NCI-H1092 (cell line): ENCODE measurements at places on chromosomes 2 and 18.

GRCh38 chr2:3130889-3131635 lies 246.6 kb downstream of the EIPR1 start:
- no peak for DNase-seq

DNA sequence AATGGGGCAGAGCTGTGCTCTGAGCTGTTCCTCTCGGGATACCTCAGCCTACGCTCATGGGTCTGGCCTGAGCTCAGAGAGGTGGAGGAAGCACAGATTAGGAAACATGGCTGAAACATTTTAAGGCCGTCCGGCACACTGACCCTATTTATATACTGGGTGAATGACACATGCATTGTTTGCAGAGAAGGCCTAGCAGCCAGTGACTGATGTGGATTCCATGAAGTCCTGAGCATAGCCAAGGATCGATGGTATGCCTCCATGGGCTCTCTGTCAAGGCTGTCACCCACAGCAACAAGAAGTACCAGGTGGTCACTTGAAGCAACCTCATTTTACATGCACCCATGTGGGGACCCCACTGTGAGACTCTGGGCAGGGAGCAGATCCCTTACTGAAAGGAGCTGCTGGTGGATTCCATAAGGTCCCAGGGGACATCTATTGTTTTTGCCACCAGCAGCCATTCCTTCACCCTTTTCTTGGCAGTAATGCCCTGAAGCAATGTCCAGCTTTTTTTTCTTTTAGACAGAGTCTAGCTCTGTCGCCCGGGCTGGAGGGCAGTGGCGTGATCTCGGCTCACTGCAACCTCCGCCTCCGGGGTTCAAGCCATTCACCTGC lies 8.4 kb downstream of the PTMA start:
- DNase-seq: no peak

DNA sequence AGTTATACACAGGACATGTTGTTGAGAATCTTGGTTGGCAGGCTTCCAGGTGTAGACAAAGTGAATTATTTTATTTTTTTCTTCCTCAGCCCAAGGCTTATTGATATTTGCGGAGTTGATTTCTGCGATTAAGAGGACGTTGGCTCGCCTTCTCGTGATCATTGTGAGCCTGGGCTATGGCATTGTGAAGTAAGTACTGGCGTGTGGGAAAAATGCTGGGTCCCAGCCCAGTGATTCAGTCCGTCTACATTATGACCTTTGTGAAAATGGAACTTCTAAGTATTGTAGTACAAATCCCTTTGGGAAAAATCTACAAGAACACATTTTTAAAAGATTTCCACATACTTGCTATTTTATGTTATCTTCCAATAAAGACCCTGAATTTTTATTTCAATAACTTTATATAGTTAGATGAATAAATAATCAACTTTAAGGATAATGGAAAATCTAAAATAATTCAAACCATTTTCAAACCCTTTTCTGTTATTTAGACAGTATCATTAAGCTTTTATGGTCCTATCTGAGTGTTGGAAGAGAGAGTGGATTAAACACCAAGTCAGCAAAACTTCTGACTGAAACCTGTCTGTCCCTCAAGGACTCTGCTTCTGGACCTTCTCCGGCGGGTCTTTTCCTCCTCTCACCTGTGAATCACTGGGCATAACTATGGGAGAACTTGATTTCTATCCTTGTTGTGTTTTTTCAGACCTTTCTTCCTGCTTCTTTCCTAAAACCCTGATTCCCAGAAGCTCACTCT lies 31.0 kb downstream of the TMEM87B start:
- no peak for DNase-seq

DNA sequence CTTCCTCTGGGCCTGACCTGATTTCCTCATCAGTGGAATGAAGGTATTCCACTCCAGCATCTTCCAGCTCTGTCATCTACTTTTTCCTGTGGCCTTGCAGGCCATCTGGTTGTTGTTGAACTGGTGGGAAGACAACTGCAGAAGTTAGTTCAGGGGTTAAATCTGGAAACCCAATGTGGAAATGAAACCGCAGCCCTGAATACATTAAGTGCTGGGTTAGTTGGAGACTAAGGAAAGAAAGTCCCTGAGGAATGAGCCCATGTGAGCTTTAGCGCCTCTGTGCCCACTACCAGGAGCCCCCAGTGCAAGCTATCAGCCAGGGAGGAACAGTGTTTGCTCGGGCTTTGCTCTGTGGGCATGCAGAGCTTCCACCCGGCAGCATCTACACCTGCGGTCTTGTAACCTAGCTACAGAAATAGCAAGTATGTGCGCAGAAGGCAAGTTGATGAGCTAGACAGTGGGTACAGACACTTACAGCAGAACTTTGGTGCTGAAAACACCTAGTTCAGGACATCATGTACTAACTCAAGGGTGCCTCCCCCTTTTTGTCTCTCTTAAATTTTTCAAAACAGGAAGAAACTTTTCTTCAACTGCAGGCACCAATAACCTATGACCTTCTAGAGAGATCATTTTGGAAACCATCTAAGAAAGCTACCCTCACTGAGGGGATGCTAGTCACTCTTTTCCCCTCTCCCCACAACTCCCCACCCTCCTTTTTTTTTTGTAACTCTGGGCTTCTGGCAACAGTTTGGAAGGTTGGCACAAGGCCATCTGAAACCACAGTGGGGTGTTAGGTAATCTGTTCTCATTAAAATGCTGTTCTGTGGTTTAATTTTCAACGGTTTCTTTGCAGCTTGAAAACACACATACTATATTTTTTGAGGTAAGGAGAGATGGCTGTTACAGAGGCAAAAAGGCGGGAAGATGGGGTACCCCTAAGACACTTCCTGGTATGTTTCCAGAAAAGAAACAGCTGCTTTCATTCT lies 18.3 kb upstream of the CXCR4 start:
- DNase-seq: peak; percentile 72

DNA sequence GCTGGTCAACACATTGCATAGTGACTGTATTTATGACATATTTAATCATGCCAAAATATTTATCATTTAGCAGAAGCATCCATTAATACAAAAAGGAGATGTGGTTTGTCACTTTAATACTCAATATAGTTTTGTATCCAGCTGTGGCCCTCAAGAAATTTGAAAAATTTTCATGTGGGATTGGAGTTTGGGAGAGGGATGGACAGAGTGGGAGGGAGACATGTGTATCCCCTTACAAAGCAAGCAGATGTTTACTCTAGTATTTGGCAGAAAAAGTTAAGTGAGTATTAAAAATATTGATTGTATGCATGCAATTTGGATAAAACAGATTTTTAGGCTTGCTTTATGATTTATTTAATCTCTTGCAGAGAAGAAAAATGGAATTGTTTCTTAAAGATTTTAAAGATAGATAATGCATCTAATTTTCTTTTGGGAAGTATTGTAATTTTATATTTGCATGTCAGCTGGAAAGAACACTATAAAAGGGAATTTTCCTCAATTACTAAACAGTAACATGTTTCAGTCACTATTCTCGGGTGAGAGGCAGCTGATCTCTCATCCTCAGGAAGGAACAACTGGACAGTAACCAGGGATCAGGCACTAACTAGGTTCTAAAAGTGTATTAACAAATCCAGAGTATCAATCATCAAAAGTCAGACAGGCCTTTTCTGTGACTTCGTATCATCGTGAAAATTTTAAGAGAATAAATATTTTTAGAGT lies 1184.7 kb upstream of the NXPH2 start:
- no peak for DNase-seq

DNA sequence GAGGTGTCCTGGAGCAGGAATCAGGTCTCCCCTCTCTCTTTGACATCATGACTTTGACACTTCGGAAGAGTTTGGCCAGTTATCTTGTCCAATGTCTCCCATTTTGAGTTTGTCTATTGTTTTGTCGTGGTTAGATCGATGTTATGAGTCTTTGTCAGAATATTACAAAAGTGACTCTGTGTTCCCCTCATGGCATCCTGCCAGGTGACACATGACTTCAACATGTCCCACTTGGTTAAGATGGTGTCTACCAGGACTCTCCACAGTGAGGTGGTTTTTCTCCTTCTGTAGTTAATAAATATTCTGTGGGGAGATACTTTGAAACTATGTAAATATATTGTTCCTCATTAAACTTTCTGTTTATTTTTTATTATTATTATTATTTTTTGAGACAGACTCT lies 76.6 kb upstream of the BZW1 start:
- DNase-seq: no peak

- no peak for DNase-seq
Observed at GRCh38 chr2:174686430-174686829, 77.8 kb downstream of the CHRNA1 start.

DNA sequence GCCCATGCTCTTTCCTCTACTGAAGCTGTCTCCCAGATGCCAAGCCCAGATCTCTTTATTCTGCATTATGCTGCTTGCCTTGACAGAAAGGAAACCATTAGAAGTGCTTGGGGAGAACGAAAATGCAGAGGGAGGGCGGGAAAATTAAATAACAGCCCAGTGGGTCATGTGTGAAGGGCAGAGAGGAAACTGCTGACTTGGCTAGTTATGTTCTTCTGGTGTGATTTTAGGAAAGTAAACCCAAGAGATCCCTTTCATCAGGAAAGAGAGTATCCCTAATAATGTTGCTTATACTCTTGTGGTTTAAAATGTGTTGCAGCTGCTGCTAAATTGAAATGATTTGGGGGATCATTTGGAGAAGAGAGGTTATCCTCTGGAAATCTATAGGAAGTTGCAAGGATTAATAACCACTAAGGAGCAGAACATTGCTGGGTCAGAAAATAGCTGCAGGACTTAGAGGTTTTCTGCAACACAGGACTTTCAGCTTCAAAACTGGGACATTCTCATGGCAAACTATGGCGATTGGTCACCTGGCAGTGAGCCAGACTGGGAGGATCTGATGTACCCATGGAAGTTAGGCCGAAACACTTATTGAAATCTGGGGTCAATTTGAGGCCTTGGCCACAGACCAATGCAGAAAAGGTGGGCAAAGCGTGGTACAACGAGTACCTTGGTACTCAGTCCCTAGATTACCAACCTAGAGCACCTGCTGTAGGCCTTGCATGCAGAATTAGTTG lies 172.2 kb downstream of the TMEM247 start:
- no peak for DNase-seq

DNA sequence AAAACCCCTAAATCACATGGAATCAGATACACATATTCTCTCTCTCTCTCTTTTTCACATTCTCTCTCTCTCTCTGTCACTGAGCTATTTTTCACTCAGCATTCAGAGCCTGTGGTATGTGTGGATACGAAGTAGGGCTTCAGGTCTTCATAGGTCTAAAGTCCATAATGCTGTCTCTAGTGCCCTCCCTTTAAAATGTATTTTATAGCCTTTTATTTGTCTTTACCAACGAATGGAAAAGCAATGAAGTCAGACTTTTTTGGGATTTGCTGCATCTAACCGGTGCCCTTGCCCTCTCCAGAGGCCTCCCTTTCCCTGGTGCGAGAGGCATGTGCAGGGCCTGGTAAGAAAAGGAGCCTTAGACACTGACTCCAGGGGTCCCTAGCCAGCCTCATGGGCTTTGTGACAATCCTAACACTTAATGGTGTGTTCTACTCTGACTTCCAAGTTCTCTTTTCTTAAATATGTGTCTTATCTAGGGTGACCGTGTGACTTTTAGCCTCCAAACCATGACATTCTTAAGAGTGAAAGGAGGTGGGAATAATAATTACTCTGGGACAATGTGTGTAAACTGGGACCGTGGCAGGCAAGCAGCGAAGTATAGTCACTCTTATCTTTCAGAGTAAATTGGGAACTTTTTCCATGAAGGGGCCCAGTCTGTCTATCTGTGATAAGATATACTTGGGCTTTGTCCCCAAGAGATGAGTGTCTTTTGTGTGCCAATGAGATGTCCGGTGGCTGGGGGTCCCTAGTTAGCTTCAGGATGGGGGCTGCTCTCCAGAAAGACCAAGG lies 101.1 kb downstream of the B3GNT2 start:
- no peak for DNase-seq

GRCh38 chr18:5542515-5543035 lies 1.2 kb downstream of the EPB41L3 start:
- no peak for DNase-seq

- no peak for DNase-seq
Observed at GRCh38 chr2:230075988-230076631, 7.4 kb upstream of the SLC16A14 start.

- DNase-seq: no peak
Observed at GRCh38 chr2:177422271-177422670, 29.7 kb downstream of the AGPS start.

DNA sequence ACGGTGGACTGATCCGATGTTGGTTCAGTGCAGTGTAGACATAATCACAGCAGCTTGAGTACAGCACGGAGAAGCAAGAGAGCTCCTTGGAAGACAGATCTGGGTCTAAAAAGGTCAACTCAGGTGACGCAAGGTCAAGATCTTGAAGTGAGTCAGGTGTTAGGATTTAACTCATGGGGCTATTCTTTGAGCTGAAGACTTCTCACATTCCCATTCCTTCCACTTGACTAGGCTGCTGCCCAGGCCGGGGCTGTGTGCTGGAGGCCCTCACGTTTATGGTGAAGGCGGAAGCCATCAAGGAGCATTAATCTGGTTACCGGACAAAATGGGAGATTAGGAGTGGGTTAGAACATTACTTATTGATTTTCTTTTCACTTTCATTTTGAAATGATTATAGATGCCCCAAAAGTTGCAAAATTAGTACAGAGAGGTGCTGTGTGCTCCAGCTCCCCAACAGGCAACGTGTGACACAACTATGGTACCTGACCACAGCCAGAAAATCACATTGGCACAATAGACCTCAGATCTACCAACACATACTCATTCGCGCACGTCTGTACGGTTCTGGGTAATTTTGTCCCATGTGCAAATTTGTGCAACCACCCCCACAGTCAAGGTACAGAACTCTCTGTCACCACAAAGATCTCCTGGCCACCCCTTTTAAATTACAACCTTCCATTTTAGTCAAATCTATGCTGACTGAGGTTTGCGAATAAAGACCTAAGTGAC lies 77.6 kb upstream of the SEC11C start:
- no peak for DNase-seq

GRCh38 chr2:122737429-122738077 lies 982.1 kb downstream of the TSN start:
- DNase-seq: no peak

GRCh38 chr2:157661776-157662175 lies 33.1 kb upstream of the ACVR1C start:
- no peak for DNase-seq

DNA sequence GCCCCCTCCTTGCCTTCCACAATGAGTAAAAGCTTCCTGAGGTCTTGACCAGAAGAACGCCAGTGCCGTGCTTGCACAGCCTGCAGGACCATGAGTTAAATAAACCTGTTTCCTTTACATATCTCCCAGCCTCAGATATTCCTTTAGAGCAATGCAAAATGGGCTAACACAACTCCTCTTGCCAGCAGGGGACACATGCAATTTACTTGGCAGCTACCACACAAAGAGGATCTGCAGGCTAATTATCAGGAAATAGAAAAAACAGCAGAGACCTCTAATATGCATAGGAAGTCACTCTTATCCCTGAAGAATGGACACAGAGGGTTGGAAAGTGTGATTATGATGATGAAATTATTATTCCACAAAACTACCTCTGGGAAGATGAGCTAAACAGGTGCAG lies 114.0 kb downstream of the PIEZO2 start:
- no peak for DNase-seq

DNA sequence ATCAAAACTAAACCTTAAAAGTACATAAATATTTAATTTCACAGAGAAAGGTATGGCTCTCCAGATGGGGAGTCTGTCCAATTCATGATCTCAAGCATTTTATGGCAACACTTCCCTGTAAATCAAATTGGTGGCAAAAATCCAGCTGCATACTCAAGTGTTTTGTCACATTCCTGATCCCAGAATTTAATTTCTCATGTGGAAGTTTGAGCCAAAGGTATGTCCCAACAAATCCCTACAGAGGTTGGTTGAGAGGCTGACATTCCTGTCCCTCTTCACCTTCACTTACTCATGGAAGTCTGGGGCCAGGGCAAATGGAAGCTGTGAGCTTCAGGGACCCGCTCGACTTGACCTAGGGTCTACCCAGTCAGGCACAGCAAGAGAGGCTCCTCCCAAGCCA lies 17.7 kb downstream of the KLF7 start:
- DNase-seq: no peak
